T1000 (cell line): ENCODE measurements at places on chromosomes 12 and 14.

DNA sequence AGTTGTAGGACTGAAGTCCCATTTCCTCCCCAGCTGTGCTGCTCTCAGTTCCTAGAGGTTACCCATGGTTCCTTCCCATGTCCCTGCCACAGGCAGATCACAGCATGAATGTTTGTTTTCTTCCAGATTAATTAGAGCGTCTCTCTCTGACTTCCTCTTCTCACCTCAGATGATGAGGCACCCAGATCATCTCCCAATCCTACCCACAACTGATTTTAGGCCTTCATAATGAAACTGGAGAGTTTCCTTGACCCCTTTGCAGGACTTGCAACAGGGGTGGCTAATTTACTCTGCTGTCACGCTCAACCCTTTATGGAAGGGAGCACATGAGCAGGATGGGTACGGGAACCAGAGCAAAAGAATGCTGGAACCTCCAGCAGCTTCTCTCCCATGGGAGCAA, 32.1 kb upstream of the TXNRD1 start:
- DNase-seq = no peak

GRCh38 chr12:64058541-64059265, 163.4 kb downstream of the KICS2 start:
- DNase-seq = no peak

- peak; percentile 67 for DNase-seq
Measured at GRCh38 chr12:2891240-2892053, 756 bp downstream of the TULP3 start.

- DNase-seq = no peak
Measured at GRCh38 chr14:68853749-68854148, 60.9 kb upstream of the ZFP36L1 start.

GRCh38 chr12:111072299-111072698, 151.9 kb upstream of the MYL2 start:
- no peak for DNase-seq

DNA sequence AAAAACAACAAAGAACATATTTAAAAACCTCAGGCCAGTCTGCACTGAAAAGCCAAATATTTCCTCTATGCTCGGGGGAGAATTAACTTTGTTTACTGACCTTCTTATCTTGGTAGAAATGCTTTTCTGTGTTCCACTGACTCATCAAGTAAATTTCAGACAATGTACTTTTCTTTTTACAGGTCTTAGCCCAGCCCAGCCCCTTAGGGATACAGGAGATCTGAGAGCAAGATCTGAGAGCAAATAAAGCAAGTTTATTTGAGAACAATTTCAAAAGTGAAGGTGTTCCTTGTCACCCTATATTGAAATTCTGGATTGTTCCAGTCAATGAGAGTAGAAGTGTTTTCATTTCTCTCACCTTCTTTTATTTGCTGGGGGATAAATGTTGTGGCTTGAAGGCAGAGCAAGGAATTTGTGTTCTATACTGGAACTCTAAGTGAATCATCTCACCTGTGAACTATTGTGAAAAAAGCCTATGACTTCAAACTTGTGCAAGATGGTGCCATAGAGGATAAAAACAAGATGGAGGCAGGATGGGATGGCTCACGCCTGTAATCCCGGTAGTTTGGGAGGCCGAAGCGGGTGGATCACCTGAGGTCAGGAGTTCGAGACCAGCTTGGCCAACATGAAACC, 7.9 kb upstream of the GPRC5A start:
- no peak for DNase-seq

DNA sequence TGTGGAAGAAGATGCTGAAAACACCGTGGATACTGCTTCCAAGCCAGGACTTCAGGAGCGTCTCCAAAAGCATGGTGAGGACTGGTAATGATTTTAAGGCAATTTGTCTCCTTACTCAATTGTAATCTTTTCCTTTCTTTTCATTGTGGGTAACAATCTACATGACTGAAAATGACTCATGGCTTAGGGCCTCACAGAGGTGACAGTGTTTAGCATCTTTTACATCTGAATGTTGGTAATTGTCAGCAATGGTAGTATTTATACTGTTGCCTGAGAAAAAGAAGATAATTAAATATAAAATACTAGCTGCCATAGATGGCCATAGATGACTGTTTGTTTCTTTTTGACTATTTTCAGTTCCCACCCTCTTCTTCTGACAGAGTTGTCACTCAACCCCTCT, 31.6 kb downstream of the TULP3 start:
- DNase-seq = no peak

GRCh38 chr12:119869720-119870119, 7.4 kb downstream of the CIT start:
- peak; percentile 51 for DNase-seq

GRCh38 chr14:29810682-29811081, 117.0 kb downstream of the PRKD1 start:
- no peak for DNase-seq

- DNase-seq = no peak
Measured at GRCh38 chr12:57209916-57210315, 6.7 kb upstream of the NXPH4 start.

- no peak for DNase-seq
Measured at GRCh38 chr12:130435826-130436225, 98.1 kb downstream of the PIWIL1 start.

DNA sequence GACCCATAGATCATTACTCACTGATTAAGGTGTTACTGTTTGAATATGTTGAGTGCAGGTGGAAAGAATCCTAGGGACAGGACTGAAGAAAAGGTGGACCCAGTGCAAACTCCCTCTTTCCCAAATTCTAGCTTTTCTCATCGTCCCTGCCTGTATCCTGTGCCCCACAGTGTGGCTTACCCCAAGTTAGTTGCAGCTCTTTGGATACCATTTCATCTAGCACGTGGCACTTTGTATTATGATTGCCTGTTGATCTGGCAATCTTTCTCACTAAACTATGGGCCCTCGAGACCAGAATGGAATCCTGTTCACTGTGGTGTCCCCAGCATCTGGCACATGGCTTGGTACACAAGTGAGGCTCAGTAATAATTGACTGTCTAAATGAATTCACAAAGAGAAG, 66.5 kb downstream of the ELK3 start:
- no peak for DNase-seq

DNA sequence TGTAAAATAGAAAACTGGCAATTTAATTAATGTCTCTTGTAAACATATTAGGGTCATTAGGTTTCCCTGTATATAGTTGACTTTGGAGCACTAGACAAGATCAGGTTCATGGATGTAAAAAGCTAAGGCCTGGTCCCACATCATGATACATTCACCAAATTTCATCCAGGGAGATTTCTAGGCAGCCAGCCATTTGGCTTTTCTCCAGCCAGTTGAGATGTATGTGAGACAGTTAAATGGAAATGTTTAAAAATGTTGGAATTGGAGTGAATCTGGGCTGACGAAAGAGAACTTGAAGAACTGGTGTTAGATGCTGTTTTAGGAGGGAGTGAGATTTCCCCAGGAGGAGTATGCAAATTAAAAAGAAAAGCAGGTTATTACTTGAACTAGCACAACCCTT, 41.8 kb upstream of the CLEC14A start:
- DNase-seq = no peak

GRCh38 chr12:94169966-94170689, 21.8 kb downstream of the PLXNC1 start:
- no peak for DNase-seq

GRCh38 chr14:39229222-39229543, 4.5 kb upstream of the MIA2 start:
- no peak for DNase-seq

DNA sequence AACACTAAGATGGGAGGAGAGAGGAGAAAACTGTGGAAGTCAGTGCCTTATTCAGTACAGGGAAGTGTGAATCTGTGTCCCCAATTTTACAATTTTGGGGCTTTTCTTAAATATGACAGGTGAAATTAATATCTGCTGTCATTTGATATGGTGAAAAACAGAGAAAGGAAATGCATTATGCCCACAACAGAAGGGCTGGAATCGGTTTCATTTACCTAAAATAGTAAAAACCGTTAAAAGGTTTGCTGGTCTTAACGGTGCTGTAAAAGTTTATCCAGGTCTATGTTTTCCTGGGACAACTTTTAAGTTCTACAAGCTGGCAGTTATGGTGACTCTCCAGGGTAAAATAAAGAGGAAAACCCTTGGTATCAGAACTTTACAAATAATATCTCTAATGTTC, 310.8 kb downstream of the FUT8 start:
- DNase-seq = no peak

- DNase-seq = no peak
Measured at GRCh38 chr12:53193985-53194716, 12.9 kb downstream of the ITGB7 start.

GRCh38 chr12:96501133-96501761, 11.9 kb downstream of the CFAP54 start:
- peak; percentile 33 for DNase-seq

- no peak for DNase-seq
Measured at GRCh38 chr14:80586131-80586530, 355.4 kb downstream of the CEP128 start.

DNA sequence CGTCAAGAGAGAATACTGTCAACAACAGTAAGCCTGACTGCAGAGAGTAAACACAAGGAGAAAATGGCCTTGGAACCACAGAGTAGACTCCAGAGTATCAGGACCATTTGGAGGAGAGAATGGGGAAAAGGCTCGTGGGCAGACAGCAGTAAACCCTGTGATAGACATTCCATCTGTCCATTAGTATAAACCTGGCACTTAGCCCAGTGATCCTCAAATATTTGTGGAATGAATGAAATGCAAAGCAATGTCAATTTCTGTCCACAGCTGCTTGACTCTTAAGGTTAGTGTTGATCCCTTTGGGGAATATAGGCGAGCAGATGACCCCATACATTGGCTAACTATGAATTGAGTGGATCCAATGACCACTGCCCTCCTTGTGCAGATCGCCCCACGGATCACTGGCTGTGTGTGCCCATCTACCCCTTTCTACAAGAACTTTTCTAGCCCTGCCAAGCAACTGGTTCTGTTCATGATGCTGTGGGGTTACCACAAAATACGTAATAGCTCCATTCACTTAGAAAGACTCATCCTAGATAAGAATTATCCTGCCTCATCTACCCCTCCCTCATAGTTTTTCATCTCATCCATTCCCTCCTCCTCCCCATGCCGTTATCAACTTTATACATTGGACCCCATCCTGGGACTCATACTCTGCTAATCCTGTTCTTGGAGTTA, 846.8 kb downstream of the NRXN3 start:
- peak; percentile 48 for DNase-seq
